HEK293T (cell line): ENCODE measurements at places on chromosomes 3 and 15.

GRCh38 chr3:121750087-121750415 lies 510 bp upstream of the GOLGB1 start:
- DNase-seq = no peak

- no peak for DNase-seq
Measured at GRCh38 chr15:27127815-27128570, 157.0 kb downstream of the GABRG3 start.

GRCh38 chr15:97708252-97708651 lies 252.3 kb upstream of the ARRDC4 start:
- no peak for DNase-seq

DNA sequence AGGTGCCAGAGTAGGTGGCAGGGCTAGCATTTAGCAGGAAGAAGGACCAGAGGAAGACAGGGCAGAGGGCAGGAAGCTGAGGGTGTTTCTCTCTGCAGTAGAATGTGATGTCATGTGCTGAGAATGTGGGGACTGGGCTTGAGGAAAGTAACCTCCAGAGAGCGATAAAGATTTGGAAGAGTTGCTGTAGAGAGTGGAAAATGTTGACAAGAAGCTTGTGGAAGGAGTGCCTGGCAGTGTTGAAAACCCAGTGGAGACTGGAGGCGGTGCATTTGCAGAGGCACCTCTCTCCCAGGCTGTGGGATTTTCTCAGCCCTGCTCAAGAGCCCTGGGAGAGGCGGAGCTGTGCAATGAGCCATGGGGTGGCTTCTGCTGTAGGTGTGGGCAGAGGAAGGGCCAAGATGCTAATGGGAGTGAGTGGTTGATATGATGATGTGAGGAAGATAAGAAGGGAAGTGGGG lies 54.8 kb downstream of the MESD start:
- no peak for DNase-seq

DNA sequence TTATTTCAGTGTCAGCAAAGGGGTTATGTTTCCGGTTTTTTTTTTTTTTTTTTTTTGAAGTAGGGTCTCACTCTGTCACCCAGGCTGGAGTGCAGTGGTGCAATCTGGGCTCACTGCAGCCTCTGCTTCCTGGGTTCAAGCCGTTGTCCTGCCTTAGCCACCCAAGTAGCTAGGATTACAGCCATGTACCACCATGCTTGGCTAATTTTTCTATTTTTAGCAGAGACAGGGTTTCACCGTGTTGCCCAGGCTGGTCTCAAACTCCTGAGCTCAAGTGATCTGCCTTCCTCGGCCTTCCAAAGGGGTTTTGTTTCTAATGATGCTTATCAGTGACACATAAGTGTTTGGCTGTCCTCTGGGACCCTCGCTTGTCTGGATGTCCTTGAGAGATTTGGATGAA lies 235.7 kb upstream of the C2CD4B start:
- no peak for DNase-seq

DNA sequence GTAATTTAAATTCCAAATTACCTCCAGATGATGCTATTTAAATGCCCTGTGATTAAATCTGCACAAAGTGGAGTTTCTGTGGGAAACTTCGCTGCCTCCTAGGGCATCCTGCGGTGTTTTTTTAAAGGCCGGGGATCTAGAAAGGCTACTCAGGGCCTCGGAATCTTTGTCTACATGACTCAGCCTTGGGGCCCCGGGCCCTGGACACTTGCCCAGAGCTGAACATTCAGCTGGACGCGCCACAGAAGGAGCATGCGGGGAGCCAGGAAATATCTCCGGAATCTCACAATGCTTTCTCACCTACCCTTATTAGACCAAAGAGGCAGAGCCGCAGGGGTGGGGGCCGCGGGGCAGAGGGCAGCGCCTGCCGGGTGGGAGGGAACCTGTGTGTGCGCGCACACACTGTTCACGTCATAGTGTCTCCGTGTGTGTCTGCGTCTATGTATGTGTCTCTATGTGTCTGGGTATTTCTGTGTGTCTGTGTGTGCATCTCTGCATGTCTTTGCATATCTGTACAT lies 145.5 kb upstream of the TPM1 start:
- no peak for DNase-seq

- no peak for DNase-seq
Measured at GRCh38 chr3:184348057-184348382, 10.6 kb downstream of the FAM131A start.

GRCh38 chr3:152436707-152437590 lies 168.2 kb downstream of the MBNL1 start:
- no peak for DNase-seq

DNA sequence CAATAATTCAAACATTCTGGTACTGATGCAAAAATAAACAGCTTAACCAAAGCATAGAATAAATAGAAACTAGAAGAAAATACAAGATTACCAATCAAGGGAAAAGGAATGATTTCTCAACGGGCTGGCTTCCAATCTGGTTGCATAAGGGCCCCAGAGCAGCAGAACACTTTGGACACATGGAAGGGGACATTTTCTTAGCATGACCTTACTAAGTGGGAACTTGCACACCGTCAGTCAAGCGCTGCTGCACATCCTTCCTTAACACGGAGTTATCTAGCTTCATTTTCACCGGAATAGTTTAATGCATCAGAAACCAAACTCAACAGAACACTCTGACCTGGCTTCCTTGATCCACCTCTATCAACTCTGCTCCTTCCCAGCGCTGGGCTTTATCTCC lies 388.5 kb downstream of the VPS13C start:
- no peak for DNase-seq

- DNase-seq = peak; percentile 65
Measured at GRCh38 chr15:77944002-77944867, 133.3 kb downstream of the TBC1D2B start.

DNA sequence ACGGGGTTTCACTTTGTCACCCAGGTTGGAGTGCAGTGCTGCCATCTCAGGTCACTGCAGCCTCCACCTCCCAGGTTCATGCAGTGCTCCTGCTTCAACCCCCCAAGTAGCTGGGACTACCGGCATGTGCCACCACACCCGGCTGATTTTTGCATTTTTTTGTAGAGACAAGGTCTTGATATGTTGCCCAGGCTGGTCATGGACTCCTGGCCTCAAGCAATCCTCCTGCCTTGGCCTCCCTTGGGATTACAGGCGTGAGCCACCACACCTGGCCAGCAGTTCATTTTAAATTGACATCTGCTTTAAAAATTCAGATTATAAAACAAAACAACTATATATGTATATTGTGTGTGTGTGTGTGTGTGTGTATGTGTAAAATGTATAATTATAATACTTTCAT lies 38.3 kb downstream of the CALML4 start:
- no peak for DNase-seq

DNA sequence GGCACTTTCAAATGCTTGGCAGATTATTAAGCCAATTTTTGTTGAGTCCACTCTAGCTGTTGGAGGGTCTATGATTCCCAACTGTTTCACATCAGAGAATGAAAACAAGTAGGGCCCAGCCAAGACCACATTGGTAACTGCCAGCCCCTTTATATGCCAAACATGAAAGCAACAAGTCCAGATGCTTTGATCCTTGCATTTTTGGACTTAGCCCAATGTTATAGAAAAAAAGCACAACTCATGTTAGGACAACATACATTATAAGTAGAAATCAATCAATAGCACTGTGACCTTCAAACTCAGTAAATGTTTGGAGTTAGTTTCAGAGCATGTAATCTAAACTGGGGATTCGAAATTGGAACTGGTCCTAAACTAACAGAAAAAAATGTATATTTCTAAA lies 674.7 kb downstream of the MECOM start:
- no peak for DNase-seq

- no peak for DNase-seq
Measured at GRCh38 chr3:17090280-17090983, 205.7 kb downstream of the PLCL2 start.

DNA sequence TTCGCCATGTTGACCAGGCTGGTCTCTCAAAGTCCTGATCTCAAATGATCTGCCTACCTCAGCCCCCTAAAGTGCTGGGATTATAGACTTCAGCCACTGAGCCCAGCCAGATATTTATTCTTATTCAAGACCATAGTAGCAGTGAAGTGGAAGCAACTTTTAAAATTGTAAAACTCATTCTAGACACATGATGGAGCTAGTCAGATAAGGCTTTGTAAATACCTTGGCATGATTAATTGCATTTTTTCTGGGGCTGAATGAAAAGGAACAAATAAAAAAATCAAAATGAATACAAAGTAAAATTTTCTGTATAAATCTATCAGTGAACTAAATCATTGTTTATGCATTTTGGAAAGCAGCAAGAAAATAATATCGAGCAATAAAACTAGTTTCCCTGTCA lies 4.1 kb upstream of the MYO1E start:
- no peak for DNase-seq

DNA sequence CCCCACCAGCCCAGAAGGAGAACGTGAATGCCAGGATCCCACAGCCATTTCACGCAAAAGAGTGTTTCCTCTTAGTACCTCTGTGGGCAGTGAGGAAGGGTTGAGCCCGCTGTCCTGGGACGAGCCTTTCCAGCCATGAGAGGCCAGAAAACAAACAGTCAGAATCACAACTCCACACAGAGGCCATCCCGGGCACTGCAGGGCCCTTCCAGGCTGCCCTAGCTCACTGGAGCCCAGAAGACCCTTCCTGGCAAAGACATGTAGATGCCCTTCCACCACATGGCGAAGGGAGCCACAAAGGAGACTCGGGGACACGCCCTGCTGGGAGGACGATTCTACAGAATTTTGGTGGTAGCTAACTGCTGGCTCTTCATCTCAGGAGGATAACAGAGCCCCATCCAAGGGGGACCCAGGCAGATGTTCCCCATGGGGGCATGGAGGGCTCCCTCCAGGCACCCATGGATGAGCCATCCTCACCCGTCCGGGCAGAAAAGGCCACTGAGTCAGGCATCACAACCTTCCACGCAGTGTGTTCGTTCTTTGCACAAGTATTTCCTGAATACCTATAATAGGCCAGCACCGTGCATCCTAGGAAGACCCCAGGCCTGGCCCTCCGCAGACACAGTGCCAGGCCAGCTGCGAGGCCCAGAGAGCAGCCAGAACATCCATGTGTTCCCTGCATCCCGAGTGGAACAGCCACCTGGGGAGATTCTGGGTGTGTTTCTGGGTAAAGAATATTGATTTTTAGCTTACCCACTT lies 47.2 kb downstream of the SLC12A8 start:
- peak; percentile 32 for DNase-seq

- no peak for DNase-seq
Measured at GRCh38 chr3:98551754-98552153, 20.0 kb downstream of the GPR15 start.

- DNase-seq = no peak
Measured at GRCh38 chr15:31477301-31477700, 150.7 kb downstream of the KLF13 start.

GRCh38 chr3:123399653-123400052 lies 49.2 kb downstream of the ADCY5 start:
- no peak for DNase-seq

DNA sequence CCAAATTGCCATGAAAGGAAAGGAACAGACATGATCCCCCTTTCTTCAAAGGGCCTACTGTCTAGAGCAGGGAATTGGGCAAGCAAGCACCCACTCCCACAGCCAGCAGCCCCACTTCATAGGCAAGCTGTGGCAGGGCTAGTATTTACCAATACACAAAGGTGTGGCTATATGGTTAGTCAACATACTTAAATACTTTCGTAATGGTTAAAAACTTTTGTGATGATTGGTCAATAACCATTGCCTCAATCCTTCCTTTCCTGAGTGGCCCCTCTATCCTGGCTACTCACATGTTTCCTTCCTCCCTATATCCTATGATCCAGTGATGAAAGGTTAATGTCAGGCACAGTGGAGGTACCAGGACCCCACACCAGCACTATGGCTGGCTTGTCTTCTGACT lies 30.1 kb upstream of the ARL8B start:
- DNase-seq = no peak

DNA sequence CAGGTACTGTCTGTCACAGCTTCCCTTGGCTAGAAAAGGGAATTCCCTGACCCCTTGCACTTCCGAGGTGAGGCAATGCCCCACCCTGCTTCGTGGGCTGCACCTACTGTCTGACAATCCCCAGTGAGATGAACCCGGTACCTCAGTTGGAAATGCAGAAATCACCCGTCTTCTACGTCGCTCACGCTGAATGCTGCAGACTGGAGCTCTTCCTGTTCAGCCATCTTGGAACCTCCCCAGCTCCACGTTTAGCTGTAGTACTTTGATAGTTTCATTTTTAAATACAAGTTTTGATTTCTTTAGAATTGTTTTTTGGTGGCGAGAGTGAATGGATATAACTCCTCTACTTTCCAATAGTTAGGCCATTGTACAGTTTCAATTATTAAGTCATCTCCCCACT lies 17.8 kb upstream of the HDGFL3 start:
- DNase-seq = no peak

GRCh38 chr3:10004960-10005564 lies 18.4 kb upstream of the EMC3 start:
- no peak for DNase-seq

- DNase-seq = no peak
Measured at GRCh38 chr3:72692990-72693389, 155.3 kb downstream of the SHQ1 start.

DNA sequence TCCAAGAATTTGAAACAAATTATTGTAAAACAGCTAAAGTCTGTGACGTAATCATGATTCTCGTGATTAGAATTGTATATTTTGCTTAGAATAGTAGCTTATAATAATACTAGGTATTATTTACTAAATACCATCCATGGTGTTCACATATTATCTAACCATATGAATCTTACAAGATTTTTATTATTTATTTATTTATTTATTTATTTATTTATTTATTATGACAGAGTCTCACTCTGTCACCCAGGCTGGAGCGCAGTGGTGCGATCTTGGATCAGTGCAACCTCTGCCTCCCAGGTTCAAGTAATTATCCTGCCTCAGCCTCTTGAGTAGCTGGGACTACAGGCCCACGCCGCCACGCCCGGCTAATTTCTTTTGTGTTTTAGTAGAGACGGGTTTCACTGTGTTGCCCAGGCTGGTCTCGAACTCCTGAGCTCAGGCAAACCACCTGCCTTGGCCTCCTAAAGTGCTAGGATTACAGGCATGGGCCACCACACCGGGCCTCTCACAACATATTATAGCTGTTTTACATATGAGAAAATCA lies 173.5 kb downstream of the EPHA3 start:
- no peak for DNase-seq

GRCh38 chr3:169493521-169494141 lies 169.9 kb downstream of the MECOM start:
- no peak for DNase-seq

DNA sequence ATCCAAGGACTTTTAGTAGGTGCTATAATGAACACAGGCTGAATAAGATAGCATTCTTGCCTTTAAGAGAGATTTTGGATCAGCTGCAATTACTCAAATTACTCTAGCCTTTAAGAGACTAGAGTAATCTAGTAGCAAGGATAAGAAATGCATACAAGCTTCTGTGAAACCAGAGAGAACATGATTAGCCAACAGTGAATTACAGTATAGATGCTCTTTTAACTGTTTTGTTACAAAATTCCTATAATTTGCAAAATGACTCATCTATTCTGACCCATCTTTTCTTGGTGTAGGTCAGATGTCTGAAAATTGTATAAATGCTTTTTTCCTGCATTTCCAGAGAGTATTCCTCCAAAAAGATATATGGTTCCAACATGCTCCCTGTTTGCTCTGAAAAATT lies 66.9 kb downstream of the CEP63 start:
- DNase-seq = no peak
